ENCODE measurements at places on chromosomes 2 and 18.
A peak's percentile ranks its signal among the peaks of the same experiment; 100 is the strongest.

DNA sequence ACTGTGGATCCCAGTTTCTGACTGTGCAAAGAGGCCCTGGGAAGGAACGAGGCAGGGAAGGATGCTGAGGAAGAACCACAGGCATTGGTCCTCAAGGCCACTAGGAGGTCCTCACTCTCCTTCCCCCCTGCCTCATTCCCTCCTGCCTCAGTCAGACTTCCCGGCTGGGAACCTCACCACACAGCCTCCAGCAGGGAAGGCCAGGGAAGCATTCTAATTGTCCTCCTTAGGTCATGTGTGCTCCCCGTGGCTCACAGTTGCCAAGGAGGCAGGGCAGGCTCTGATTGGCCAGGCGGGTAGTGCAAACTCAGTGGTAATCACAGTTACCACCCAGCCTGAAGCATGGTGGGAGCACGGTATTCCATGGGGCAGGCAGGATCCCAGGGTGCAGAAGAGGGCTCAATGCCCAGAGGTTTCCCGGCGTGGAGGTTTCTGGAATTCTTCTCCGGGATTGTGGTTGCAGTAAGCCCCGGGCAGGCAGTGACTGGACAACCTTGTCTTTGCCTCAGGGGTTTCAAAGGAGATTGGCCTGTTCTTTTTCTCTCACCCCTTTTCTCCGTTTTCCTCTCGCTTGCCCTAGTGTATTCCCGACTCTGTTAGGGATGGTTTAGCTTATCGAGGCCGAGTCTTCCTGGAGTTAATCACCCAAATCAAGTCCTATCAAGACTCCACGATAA is 27.1 kb downstream of the FER1L5 start:
- no peak for DNase-seq

DNA sequence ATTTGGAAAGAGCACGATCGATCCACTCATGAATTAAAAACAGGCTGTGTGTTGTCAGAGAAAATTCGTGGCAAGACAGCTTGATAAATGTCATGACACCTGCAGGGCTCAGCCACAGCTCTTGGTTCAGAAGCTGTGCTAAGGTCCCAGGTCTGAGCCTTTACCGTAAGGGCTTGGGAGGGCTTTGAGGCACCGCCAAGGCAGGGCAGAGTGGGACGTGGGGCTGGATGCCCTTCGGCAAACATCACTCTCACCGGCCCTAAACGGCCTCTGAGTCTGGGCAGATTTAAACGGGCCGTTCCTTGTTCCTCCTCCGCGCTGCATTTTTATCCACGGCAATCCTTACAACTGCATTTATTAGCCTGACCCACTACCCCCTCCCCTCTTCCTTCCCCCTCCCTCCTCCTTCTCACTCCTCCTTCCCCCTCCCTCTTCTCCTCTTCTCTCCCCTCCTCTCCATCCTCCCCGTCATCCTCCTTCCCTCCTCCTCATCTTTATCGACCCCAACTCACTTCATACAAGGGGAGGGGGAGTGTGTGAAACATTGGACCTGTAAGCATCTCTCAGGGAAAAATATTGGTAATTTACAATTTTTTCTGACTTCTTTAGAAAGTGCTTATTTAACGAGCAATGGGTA is 33.9 kb downstream of the MBP start:
- no peak for DNase-seq

DNA sequence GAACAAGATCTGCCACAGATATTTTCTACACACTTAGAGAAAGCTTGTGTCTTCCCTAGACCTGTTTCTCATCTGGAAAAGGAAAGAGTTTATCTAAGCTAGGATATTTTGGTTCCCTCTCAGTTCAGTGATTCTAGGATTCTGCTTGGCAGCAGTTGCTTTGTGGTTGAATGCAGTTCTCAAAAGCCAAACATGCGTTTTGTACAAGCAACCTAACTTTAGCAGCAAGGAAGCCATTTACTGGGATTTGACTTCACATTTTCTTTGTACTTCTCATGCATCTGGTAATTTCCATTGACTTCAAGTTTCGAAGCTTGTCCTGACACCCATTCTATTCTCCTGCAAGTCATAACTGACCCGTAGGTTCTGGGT is 33.3 kb downstream of the VSNL1 start:
- DNase-seq, result no peak

DNA sequence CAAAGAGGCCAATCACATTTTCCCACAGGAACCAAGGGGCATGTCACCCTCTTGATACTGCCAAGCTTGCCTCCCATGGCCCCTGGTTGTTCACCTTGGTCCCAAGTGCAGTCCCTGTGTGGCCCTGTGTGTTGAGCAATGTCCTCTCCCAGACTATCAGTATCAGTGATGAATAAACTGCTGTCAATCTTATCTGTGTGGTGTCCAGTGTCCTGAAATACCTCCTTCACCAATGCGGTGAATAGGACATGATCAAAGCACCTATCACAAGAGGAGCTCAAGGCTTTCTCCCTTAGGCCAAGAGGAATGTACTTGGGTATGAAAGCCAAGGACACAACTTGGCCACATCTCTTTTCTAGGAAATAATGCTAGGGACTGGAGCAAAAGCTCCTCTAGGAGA is 68.2 kb downstream of the MAIP1 start:
- DNase-seq, result no peak

- no peak for DNase-seq
Measured at GRCh38 chr2:9959262-9959661, 7.8 kb downstream of the GRHL1 start.

DNA sequence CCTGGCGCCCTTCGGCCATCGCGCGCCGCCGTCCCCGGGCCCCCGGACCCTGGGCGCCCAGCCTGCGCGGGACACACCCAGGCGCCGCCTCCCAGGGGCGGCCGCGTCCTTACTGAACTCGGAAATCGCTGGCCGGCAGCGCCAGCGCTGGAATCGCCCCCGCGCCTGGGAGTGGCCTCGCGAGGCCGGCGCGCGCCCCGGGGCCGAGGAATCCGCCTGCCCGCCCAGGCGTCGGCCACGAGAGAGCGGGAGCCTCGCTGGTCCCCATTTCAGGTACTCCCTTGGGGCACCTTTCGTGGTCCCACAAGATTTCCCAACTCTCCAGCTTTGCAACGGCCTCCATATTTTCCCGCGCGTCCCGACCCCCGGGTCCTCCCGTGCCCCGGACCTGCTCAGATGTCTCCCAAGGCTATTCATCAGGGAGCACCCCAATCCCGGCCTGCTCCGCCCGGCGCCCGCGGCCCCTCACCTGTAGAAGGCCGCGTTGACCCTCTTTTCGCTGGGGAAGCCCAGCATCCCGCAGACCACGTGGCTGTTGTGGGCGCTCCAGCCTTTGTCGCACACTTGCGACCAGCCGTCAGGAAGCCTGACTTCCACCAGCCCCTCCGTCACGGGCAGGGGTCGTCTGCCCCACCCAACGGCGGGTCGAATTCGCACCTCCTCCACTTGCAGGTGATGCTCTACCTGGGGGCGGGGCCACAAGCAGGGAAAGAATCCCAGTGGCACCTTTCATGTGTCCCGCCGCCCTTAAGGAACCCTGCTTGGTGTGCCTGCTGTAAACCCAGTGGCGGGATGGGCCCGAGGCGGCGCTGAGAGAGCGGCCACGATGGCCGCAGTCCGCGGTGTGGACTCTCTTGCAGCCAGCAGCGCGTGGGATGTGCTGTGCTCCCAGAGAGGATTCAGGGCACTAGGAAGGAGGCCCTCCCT is 4.6 kb downstream of the LOXL3 start:
- DNase-seq, result peak; percentile 58

DNA sequence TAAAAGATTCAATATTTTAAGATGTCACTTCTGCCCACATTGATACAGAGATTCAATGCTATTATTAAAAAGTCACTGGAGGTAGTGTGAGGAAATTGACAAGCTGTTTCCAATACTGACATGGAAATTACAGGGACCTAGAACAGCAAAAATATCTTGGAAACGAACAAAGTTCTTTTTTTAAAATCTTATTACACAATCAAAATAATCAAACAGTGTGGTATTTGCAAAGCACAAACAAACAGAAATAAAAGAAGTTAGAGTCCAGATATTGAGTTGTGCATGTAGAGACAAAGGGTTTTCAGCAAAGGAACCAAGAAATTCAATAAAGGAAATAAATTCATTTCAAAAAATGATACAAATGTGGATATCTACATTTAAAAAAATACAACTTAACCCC is 369.6 kb downstream of the NCKAP5 start:
- no peak for DNase-seq
